Cardiac muscle cell (in vitro differentiated cells and primary cell): ENCODE measurements at places on chromosomes 4 and X. TPM values are rescaled to one million over a fixed set of nuclear protein-coding genes. Genes with fewer than 3 reads are reported as not detected.

DNA sequence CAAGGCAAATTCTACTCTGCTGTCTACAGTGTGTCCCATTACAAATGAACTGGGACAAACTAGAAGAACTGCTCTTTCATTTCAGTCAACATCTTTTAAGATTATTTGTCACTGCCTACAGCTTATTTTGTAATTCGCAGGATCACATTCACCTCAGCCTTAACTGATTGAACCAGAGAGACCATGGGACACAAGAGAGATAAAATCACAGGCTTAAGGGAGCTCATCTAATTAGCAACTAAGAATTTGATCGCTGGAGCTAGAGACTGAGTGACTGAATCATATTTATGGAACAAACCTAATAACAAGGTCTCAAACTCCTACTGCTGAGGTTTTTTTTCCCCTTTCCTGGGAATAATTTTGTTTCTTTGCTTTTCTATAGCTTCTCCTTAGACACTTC lies 898.2 kb downstream of the PCDH18 start:
- H3K4me1 ChIP-seq = no peaks in the 10 kb centered on the region
- no peaks in the 10 kb centered on the region for H3K27me3 ChIP-seq
- H3K27ac ChIP-seq = no peak overlapping the region
- no peaks in the 10 kb centered on the region for H3K36me3 ChIP-seq
- H3K4me3 ChIP-seq = no peak overlapping the region
- no peak for DNase-seq

RAI2 gene
- total RNA-seq = 1.1 and 1.3 TPM in 2 replicates

DNA sequence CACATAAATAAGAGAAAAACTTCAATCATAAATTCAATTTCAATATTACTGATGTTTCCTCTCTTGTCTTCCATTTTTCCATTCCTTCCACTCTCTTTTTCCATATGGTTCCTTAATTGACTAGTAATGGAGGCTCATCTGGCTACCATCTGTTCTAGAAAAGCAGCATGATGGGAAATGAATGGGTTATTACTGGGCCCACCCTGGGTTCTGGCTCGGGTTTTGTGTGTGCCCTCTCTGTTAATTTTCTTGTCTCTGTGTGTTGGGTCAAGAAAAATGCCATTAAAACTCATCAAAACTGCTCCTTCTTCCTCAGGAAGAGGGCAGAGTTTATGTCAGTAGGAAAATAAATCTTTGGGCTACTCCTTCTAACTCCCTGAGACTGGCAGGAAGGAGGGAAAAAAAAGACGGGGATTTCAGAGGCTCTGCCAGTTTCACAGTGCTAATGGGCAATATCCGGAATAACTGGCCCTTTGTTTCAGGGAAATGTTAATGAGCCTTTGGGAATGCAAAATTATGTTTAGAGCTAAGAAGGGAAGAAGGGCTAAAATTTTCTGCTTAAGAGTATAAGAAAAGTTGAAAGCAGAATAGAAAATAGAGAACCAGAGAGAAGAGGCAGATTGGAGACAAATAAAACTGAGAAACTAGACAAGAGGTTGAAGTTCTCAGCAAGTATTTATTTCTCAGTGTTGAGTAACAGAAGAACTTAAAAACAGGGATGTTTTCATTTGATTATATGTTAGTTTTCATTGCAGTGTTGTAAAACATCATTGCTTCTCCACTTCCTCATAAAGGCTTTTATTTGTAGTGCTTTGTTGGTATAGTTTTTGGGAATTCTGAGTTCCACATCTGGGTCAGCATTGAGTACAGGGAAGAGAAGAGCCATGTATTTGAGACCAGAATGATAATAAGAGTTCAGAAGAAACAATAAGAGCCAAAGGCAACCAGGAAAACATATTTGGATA lies 19.7 kb downstream of the GABRB1 start:
- H3K4me3 ChIP-seq = no peak overlapping the region
- no peak overlapping the region for H3K27ac ChIP-seq
- H3K27me3 ChIP-seq = no peaks in the 10 kb centered on the region
- H3K4me1 ChIP-seq = no peaks in the 10 kb centered on the region
- DNase-seq = no peak
- H3K36me3 ChIP-seq = no peaks in the 10 kb centered on the region

ATP1B4 gene
- 0.11 and 0.45 TPM in 2 replicates for total RNA-seq

GRCh38 chr4:138341739-138342415 lies 99.7 kb upstream of the SLC7A11 start:
- peaks cover 4% of the 10 kb centered on the region for H3K4me1 ChIP-seq
- no peaks in the 10 kb centered on the region for H3K27me3 ChIP-seq
- H3K36me3 ChIP-seq = no peaks in the 10 kb centered on the region
- no peak for DNase-seq
- H3K27ac ChIP-seq = no peak overlapping the region
